ENCODE measurements at places on chromosomes 6 and 20.

GRCh38 chr6:56963043-56963442, 8.1 kb downstream of the BEND6 start:
- DNase-seq, result no peak

DNA sequence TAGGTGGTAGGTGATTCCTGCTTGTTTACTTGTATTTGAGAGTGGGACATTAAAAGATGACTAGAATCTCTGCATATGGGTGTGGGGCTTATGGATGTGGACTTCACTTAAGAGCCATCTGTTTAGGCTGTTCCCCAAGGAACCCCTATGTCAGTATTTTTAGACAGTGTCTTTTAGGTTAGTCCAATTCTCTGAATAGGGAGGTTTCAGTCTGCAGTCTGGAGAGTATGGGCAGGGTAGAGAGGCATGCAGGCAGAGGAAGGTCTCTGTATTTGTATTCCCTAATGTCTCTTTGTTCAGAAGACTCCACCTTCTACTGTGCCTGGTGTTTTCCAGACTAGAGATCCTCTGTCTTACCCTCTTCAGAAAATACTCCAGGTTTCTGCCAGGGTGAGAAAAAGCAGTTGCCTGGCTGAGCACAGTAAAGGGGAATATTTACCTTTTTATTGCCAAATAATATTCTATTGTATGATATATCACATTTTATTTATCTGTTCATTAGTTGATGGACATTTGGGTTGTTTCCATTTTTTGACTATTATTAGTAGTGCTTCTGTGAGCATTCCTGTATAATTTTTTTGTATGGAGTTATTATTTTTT, 19.1 kb downstream of the SLX4IP start:
- no peak for DNase-seq

GRCh38 chr6:53664623-53665022, 933 bp downstream of the KLHL31 start:
- no peak for DNase-seq

DNA sequence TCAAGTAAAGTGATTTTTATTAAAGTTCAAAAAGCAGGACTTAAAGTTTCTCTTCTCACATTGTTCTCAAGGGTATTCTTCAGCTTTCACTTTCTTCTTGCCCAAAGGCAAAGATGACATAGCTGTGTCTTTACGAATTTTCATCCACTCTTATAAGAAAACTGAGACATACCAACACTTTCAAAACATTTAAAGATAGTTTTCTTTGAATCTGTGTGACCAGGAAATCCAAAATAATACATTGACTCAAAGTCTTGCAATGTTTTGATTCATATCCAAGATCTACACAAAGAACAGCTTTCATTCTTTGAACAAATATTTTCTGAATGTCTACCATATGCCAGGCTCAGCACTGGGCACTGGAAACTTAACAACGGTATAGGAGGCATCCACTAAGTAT, 117.9 kb downstream of the SIM1 start:
- no peak for DNase-seq

- DNase-seq, result no peak
These were observed 5.8 kb downstream of the UBE2C start for GRCh38 chr20:45818239-45818638.

DNA sequence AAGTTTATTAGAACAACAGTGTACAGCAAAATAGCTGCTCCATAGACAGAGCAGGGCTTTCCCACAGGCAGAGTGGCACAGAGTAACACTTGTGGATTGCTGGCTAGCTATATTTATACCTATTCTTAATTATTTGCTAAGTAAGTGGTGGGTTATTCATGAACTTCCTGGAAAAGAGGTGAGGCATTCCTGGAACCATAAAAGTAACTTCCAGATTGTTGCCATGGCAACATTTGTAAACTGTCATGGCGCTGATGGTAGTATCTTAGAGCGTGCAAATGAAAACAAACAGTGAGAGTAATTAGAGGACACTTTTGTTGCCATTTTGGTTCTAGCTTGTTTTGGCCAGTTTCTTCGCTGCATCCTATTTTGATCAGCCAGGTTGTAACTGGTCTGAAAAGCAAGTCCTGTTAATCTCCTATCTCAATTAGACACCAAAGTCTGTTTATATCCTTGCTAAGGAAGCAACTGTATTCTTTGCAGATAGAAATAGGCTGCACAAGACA, 23.9 kb downstream of the DEFB114 start:
- DNase-seq, result no peak

- no peak for DNase-seq
These were observed 87.8 kb upstream of the HS3ST5 start for GRCh38 chr6:114430534-114431124.

- no peak for DNase-seq
These were observed 50.0 kb downstream of the SRC start for GRCh38 chr20:37395921-37396415.

DNA sequence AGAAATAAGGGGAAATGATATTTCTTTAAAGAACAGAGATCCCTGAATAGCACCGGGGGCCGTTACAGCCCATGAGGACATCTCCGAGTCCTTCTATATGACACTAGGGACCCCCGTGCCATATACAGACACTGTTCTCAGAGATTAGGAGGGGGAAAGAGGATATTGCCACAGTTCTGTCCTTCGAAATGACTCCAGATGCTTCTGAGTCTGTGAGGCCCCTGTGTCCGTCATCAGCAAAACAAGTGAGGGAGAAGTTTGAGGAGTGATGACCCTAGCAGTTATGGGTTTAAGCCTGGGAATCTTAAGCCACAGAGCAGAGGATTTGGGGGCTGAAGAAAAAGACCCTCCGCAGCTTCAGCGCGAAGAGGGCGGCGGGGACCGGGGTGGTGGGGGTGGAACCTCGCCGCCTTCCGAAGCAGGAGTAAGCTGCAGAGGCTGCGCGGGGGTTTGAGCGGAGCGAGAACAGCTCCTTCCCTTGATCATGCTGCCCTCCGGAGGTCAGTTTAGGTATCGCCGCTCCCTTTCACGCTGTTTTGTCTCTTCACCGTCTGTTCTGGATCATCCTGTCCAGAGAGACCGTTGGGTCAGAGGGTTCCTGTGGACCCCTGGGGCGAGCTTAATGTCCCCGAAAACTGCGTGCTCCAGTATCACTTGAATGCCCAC, 23.6 kb downstream of the VPS52 start:
- peak; percentile 88 for DNase-seq

GRCh38 chr6:11484441-11484840, 53.1 kb upstream of the TMEM170B start:
- no peak for DNase-seq
